GM04503 (cell line): ENCODE measurements at places on chromosomes 4 and X.

GRCh38 chr4:24794480-24794879 is 893 bp upstream of the SOD3 start:
- peak; percentile 67 for DNase-seq

DNA sequence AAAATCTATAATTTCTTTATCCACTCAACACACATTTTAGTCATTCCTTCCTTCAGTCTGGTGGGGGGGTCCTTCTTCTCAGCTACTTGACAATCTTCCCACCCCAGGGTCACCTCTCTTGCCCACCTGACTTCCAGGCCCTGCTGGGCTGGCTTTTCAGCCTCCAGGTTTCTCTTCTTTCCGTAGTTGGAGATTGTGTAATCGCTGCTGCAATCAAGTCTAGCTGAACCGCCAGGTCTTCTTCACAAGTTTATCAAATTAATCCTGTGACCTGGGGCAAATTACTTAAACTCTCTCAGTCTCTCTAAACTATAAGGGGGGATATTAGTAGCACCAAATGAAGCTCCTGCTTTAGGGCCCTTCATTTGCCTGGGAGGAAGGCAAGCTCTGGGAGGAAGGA is 102.9 kb upstream of the TNIP3 start:
- no peak for DNase-seq

GRCh38 chrX:1159548-1159947 is 52.9 kb downstream of the CRLF2 start:
- no peak for DNase-seq

- DNase-seq = no peak
Observed at GRCh38 chr4:47278631-47279030, 184.9 kb downstream of the COMMD8 start.

GRCh38 chr4:154466336-154466735 is 25.3 kb downstream of the DCHS2 start:
- DNase-seq = no peak

- DNase-seq = no peak
Observed at GRCh38 chr4:98110214-98110613, 33.1 kb downstream of the STPG2 start.

DNA sequence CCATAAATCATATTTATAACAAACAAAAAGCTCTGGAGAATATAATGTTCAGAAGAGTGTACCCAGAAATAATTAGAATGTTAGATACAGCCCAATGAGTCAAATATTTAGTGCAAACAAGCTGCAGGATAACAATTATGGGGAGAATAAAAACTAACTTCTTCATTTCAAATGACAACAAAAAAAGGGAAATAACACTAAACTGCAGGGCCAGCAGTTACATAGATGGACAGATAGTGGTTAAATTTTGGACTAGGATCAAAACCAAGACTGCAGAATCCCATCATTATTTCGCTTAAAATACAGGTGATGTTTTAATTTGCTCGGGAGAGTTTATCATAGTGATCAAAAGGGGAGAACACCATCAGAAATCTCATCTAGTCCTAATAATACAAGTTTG is 617 bp upstream of the GPR34 start:
- no peak for DNase-seq

- no peak for DNase-seq
Observed at GRCh38 chrX:132559101-132559500, 70.3 kb upstream of the MBNL3 start.

DNA sequence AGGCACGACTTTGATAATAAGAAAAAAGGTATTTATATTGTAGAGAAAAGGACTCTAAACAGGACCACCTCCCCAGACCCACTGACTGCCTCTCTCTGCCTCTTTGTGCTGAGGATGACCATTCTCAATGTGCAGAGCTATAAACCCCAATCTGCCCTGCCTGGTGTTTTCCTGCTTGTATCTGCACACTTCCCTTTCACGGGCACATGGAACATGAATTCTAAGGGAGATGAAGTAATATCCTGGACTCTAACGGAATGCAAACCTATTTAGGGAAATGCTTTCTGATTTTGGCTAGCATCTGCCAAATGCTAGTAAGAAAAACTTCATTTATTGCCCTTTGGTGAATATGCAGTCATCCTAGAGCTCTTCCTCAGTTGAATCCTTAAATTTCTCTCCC is 2.4 kb downstream of the DIPK2B start:
- no peak for DNase-seq

DNA sequence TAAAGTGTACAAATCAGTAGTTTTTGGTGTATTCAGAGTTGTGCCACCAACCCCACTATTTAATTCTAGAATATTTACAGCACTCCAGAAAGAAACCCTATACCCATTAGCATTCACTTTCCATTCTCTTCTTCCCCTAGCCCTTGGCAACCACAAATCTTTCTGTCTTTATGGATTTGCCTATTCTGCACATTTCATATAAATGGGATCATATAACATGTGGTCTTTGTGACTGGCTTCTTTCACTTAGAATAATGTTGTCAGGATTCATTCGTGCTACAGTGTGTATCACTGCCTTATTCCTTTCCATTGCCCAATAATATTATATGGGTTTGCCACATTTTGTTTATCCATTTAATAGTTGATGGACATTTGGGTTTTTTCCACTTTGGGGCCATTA is 32.2 kb downstream of the SGMS2 start:
- no peak for DNase-seq

GRCh38 chrX:3320471-3321046 is 25.9 kb downstream of the MXRA5 start:
- peak; percentile 27 for DNase-seq

- DNase-seq = no peak
Observed at GRCh38 chr4:188246488-188246887, 107.2 kb downstream of the TRIML1 start.

GRCh38 chrX:3713225-3713936 is at the start of gene PRKX:
Gene PRKX (minus strand): TSS chrX:3713649. CDS start chrX:3713253, 396 bp downstream.
- no peak for DNase-seq

DNA sequence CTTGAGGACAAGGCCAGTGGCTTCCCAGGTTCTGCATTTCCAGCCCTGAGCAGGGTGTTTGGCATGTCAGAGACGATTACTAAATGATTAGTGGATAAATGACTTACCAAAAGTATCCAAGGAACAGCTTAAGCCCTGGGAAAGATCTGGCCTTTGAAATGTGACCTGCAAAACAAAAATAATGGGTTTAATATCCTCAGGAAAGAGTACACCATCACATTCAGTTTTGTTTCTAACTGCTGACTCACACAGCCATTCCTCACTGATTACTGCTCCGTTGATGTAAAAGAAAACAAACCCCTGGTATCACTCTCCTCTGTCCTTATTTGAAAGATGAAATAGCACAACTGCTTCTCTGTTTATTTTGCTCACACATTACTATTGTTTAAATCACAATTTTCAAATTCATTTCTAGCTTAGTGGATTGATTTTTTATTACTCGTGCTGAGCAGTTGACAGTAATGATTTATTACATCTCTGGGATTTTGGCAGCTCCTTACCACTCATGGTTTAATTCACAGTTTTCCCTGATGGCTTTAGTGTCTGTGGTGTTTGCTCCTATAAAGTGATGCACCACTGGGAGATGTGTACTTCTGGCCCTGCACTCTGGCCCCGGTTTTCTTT is 117.0 kb downstream of the CBLL2 start:
- peak; percentile 29 for DNase-seq

GRCh38 chr4:83609365-83609764 is 73.5 kb downstream of the GPAT3 start:
- DNase-seq = no peak

DNA sequence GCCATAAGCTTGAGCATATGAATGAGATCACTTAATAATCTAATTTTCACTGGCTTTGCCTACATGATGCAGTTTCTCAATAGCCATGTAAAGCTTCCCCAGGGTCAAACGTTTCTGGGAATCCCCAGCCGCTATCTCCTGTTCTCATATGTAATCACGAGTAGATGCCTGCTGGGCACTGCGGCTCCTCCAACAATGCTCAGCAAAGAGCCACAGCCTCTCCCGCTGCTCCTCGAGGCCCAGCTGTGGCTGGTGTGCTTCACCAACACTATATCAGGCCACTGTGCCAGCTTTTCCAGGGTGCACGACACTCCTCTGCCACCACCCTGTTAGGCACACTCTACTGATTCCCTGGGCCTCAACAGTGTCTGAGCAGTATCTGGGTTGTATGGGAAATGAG is 78.3 kb upstream of the RASGEF1B start:
- DNase-seq = no peak

DNA sequence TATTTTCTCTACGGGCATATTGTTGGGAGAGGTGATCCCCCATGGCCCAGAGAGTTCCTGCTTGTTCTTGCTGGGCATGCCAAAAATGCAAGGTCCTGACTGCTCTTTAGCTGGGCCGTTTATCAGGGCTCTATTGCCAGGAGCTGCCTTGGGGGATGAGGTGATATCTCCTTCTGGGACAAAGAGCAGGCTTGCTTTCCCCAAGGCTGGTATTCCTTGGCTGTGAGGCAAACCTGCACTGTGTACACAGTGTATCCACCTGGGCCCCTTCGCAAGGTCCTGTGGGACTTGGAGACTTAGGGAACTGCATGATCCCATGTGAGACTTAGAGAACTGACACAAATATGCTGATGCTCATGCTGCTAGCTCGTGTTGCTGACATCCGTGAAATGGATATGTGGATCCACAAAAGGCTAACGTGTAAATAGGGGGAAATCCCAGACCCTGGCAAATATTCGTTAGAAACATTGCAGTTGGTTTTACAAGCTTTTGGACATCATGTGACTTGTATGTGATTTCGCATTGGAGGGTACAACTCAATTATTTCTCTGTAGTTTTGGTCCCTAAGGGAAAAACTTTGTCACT is 24.4 kb upstream of the ZFX start:
- no peak for DNase-seq

DNA sequence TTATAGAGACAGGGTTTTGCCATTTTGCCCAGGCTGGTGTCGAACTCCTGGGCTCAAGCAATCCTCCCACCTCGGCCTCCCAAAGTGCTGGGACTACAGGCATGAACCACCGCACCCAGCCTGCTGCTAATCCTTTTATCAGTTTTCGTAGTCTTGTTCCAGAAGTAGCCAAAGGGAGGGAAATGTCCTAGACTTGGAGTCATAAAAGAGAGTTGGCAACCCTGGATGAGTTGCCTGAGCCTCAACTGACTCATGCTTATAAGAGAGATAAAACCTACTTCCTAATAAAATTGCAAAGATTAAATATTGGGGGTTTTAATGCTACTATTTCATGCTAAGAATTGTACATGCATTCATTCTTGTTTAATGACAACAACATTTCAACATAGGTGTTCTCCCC is 44.3 kb downstream of the CD40LG start:
- no peak for DNase-seq
